Stimulated activated CD8-positive, alpha-beta memory T cell treated with anti-CD3 and anti-CD28 coated beads, Interleukin-2, amount 100 ng/mL, for 1 hour (primary cell): ENCODE measurements at places on chromosomes 5 and 9.

DNA sequence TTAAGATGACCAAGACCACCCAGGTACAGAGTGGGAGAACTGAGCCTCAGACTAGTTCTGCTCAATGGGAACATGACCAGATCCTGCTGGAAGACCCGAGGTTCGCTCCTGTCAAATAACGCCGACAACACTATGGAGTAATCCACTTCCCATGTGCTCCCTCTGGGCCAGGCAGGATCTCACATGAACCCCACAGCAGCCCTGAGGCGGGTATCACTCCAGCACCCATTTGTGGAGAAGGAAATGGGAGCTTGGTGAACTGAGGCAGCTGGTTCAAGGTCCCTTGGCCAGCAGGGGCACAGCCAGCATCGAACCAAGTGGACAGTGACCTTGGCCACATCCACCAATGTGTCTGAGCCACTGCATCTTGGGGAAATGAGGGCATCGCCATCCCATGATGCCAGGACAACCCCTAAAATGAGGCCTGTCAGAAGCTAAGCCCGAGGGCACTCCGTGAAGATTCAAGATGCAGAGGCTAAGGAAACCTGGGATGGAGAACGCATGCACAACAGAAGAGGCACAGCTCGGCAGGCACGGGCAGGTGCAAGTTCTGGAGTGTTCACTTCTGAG lies 8.5 kb downstream of the ANKS6 start:
- DNase-seq, result no peak

DNA sequence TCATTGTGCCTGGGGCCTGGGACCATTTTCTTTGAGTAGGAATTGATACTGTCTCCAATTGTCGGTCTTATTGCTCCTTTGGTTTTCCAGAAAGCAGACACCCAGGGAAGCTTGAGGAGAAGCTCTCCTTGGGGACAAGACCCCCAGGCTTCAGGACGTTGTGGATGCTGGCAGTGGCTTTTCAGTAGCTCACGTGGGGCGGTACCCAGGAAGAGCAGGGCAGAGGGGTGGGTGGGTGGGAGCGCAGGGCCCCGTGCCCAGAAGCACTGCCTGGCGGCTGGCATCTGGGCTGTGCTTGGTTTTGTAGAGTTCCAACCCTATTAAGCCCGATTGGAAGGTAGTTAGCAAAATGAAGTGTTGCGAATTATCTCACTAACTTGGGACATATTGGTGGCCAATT lies 374.2 kb upstream of the IRX1 start:
- DNase-seq, result no peak

DNA sequence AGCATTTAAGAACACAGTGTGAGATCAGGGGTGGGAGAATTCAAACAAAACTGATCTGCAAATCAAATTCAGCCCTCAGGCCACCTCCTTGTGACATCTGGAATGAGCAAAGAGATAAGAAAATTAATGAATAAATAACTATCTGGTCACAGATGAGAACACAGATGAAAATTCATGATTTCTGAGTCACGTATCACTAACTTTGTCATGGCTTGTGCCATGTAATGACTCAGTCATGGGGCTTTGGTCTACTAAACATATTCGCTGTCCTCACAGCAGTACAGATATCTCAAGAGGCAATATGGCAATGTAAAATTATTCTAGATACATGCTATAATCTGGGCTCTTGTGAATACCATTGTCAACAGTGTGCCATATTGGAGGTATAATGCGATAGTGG lies 274.4 kb downstream of the MAN2A1 start:
- no peak for DNase-seq

GRCh38 chr5:59917121-59917520 lies 23.6 kb upstream of the PDE4D start:
- DNase-seq, result no peak

DNA sequence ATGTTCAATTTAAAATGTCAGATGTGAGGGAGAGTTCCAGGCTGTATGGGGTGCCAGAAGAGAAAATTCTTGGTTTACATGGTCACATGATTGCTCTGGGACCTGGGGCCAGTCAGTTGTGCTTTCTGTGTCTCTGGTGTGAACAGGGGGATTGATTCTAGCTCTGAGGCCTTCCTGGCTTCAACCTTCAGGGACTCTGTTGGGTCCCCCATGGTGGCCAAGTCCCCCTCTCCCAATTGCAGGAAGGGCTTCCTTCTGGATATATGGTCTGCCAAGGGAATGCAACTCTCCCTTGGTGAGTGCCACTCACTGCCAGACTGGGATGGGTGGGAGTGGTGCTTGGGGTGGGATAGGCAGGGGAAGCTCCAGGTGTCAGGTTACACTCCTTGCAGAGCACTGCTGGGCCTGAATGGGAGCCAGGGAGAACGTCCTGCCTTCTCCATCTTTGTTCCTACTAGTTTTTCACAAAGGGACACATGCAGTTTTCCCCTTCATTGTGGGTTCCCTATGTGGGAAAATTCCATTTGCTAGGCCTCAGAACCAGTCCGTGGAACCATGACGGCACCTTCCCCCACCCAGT lies 153.2 kb downstream of the MELK start:
- no peak for DNase-seq

- no peak for DNase-seq
Measured at GRCh38 chr9:123555646-123556045, 199.6 kb downstream of the CRB2 start.

- DNase-seq, result no peak
Measured at GRCh38 chr9:127880143-127880542, 2.7 kb upstream of the AK1 start.

DNA sequence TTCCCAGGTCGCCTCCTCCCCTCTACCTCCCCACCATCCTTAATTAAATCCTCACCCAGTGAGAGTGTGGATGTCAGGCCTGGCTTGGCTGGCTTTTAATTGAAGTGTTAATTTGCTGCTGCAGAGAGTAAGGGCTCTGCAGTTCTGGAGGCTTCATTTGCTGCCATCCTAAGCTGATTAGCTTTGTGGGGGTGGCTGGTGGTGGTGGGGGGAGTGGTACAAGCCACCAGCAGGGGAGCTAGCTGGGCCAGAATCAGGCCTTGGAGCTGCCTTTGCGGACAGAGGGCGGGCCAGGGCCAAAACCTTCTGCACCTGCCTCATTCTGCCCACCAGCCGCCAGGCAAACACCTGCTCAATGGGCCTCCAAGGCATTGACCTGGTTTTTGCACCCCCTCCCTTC lies 26.8 kb upstream of the TIFAB start:
- DNase-seq, result no peak

- DNase-seq, result no peak
Measured at GRCh38 chr5:76855961-76856360, 6.1 kb downstream of the S100Z start.

DNA sequence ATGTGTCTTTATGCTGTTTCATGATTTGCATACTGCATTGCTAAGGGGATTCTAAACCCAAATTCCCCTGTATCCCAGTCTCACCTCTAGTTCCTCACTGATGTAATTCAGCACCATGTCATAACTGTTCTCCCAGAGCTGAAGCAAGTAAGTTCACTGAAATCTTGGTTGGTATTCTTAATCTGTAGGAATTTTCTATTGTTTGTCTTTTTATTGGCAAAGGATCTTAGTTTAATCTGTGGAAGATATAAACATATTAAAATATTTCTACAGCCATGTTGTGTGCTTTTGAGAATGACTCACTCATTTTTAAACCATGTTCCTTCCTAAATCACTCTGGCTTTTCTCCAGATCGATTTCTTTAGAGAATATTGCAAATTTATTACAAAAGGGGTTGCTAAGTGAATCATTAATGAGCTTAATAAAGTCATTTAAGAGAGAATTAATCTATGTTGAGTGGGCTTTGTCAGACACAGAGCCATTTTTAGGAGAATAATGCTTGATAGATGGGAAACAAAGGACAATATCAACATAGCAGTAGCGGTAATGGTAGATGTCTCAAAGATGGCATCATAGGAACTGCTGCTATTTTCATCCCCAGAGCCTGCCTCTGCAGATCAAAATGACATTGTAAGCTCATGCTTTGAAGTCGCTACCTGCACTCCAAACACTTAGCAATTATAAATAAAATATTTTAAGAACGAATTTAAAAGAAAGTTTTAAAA lies 110.0 kb downstream of the ENC1 start:
- no peak for DNase-seq

DNA sequence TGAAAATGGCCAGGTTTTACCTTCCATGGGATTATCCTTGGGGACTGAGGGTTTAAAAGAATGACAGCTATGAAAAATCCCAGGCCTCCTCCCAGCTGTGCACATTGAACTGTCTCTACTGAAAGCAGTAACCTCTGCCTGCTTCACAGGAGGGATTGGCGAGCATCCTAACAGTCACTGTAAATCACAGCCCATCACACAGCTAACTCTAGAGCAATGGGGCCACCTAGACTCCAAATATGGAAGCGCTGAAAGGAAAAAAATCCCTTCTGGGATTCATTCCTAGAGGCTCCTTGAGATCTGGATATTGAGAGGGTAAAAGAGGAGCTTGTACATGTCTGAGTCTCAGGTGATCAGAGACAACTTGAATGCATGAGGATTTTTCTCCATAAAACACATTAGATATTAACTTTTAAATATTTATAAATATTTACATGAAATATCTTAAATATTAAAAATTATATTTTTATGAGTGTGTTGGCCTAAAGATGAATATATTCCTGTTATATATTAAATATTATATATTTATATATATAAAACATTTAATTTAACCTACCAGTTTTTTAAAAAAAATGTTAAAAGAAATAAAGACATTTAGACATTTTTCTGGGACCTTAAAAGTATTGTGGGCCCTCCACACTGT lies 133.8 kb upstream of the SLC24A2 start:
- DNase-seq, result no peak

DNA sequence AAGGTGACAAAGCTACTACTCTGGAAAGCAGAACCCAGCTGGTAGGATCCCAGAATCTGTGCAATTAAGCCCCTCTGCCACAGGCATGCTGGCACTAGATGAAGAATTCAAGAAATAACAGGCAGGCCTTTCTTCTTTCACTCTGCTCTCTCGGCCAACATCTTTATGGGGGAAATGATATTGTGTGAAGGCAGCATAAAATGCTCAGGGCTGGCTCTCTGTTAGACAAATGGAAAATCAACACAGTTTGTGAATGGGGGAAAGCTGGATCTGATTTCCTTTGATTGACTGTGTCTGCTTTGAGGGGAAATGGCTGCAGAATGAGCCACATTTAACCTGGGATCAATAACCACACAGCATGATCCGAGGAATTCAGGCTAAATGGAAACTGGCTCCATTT lies 29.1 kb upstream of the AKNA start:
- no peak for DNase-seq

GRCh38 chr9:126411948-126412284 lies 85.3 kb downstream of the MVB12B start:
- DNase-seq, result no peak

- DNase-seq, result no peak
Measured at GRCh38 chr9:99466104-99466503, 244.0 kb downstream of the SEC61B start.

GRCh38 chr9:30522061-30522460 lies 1862.4 kb upstream of the ACO1 start:
- no peak for DNase-seq

DNA sequence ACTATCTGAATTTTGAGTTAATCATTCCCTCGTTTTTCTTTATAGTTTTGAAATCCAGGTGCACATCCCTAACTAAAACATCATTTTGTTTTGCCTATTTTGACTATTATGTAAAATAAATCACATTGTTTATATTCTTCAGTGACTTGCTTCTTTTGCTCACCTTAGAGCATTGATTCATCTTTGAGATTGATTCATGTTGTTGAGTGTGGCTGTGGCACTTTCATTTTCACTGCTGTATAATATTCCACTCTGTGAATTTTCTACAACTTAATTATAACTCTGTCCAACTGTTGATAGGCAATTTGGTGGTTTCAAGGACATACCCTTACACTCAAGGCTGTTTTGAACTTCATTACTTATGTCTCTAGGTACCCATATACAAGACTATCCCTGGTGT lies 12.5 kb downstream of the NKX2-5 start:
- DNase-seq, result no peak

DNA sequence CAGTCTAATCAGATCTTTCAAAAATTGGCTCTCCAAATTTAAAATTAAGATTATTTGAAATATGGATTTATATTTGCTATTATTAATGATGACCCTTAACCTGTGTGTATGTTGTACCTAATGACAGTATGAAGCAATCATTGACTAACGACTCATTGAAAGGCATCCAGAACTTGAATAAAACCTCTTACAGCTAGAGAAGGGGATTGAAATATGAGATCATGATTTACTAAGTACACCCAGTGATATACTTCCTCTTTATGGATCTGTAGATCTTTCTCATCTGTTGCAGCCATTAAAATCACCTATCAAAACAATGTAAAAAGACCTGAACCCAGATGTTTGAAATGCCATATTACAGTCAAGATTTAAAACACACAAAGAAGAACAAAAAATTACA lies 126.5 kb downstream of the RPS23 start:
- no peak for DNase-seq

DNA sequence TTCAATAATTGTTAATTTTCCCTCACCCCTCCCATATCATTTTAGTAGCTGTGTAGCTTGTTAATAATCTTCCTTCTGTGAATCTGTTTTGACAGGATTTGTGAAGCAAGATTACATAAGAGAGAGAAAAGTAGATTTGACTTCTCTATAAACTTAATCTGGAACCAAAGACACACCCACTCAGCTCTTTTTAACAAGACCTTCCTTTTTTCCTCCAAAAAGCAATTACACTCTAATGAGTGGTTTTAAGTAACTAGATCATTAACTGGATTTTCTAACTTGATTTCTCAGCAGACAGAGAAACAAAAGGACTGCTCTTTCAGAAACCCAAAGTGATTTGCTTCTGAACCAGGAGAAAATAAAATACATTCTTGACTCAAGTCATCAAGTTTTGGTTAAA lies 21.9 kb downstream of the RFK start:
- no peak for DNase-seq

DNA sequence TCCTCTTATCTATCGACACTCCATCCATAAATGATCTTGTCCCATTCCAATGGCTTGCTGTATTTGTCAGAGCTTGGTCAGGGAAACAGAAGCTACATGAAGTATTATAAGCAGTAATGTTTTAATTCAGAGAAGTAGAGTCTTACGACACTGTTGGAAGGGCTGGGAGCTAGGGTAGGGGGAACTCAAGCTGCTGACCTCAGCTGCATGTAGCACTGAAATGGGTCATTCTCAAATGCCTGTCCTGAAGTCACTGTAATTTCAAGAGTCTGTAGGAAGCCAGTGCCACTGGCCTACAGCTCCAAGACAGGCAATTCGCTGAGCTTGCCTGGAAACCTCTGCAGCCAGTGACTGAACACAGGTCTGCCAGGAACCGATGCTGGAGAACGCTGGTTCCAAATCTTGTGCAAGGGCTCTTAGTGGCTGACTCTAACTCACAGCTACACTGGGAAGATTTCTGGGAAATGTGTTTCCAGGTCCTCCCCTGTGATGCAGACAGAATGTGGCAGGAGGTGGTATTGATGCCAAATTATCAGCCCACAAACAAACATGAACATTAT lies 532.4 kb downstream of the CCDC171 start:
- no peak for DNase-seq

GRCh38 chr5:1364211-1364610 lies 19.3 kb upstream of the CLPTM1L start:
- DNase-seq, result no peak

DNA sequence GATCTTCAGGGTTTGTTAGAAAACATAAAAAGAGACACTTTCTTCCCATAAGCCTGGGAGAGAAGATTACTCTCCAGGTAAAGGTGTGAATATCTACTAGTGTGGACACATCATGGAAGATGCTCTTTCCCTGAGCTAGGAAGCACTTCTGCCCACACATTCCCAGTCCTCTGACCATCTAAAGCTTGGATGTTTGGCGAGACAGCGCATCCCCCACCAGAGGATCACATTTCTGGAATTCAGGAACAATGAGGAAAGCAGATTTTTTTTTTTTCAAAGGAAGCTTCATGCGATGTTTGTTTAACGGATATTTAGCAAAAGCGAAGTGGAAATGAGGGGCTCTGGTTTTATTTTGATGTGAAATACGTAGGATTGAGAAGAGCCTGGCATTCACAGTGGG lies 6.2 kb downstream of the SVEP1 start:
- DNase-seq, result no peak
